ENCODE measurements at places on chromosomes 5 and 9. TPM values are rescaled to one million over a fixed set of nuclear protein-coding genes. Genes with fewer than 3 reads are reported as not detected.
A peak's percentile ranks its signal among the peaks of the same experiment; 100 is the strongest.

The PHF24 gene
- not detected for total RNA-seq

The ADAMTS2 gene
- not detected for total RNA-seq

- no peak for DNase-seq
These were observed 92.4 kb downstream of the PRDM6 start for GRCh38 chr5:123181394-123181801.

The TLX3 gene
- not detected for total RNA-seq

GRCh38 chr5:40204144-40204543 is 475.6 kb upstream of the PTGER4 start:
- DNase-seq: no peak

GRCh38 chr5:7877851-7878250 is 8.9 kb downstream of the MTRR start:
- DNase-seq: no peak

GRCh38 chr9:133986774-133987445 is 5.2 kb downstream of the VAV2 start:
- peak; percentile 20 for DNase-seq

GRCh38 chr5:124858612-124859011 is 112.2 kb upstream of the ZNF608 start:
- DNase-seq: no peak

The HSD17B4 gene
- total RNA-seq: 59.1 TPM

The BTNL9 gene
- total RNA-seq: not detected

DNA sequence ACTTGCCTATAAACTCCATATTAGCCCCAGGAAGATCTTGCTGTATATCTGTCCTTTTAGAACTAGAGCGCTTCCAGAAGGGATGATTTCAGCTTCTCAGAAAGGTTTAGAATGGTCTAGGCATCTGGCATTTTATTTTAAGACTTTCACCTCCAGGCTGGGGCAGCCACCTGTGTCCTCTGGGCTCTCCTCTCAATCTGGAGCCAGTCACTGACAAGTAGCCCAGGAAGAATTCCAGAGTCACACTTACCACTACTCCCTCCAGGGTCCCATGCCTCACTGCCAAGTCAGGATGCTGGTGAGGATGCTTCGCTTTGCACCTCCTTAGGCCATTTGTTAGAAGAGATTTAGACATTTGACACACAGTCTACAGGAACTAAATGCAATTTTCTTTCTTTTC is 20.8 kb downstream of the B4GALT1 start:
- DNase-seq: no peak

The ORM2 gene
- total RNA-seq: not detected

DNA sequence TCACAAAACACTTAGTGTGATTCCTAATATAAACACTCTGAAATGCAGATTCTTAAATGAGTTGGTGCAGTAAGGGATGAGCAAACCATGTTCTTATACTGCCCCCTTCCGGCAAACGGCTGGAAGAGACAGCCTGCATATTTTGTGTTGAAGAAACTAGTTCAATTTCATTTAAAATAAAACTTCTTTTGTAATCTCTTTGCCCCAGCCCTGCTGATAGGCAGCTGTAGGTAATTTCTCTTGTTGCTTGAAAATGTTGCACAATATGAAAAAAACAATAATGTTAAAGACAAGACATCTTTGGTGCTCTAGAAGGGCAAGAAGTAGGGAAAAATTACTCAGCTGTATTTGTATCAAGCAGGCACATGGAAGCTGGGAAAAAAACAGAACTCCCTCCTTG is 89.7 kb upstream of the CCNG1 start:
- peak; percentile 16 for DNase-seq

GRCh38 chr9:18825656-18826170 is 207.3 kb downstream of the SAXO1 start:
- DNase-seq: no peak

GRCh38 chr5:160023007-160023907 is 14.3 kb downstream of the TTC1 start:
- DNase-seq: no peak

GRCh38 chr5:139453683-139454567 is 8.6 kb downstream of the ECSCR start:
- DNase-seq: no peak

- DNase-seq: no peak
These were observed 479.5 kb upstream of the PAPPA start for GRCh38 chr9:115674091-115674490.

DNA sequence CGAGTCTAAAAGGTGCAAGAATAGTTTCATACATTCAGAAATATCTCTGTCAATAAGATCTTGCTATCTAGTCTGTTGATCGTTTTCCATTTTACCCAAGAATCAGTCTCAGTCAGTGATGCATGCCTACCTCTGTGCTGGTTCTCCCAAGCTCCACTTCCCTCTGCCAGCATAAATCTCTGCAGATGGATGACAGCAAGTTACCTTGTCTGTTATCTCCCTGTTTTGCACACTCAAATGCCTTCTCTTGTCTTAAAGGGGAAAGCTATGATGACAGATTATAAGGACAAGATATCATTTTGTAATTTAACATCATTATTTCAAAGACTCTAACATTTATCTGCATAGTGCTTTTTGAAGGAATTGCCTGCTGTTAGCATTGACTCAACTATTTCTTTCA is 802.1 kb upstream of the SEMA6A start:
- no peak for DNase-seq

The C7 gene
- total RNA-seq: not detected

DNA sequence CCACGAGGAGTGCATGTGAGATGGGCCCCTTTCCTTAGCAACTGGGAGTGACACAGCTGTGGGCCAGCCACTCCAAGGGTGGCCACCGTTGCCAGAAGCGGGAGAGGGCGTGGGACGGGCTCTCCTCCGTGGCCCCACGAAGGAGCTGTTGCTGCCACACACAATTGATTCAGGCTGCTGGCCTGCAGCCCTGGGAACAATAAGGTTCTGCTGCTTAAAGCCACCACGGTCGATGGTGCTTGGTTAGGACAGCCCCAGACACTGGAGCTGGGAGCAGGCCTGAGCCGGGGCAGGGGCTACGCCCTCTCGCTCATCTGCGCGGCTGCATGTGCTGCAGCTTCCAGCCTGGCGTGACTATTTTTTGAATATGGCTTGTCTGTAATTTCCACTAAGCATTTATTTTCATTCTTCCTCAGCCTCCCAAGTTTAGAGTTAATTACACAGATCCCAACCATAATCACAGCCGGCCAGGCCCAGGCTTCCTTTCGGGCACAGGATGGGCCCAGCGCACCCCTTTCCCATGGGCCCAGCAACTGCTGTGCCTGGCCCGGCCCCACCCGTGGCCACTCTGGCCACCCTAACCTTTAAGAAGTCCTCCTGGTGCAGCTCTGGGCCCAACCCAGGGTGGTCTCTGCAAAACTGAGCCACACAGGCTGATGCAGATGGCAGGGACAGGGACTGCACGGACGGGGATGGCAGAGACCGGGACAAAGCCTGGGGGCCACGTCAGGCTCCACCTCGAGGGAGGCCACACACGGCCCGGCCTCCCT is 49.7 kb downstream of the VAV2 start:
- DNase-seq: peak; percentile 29

DNA sequence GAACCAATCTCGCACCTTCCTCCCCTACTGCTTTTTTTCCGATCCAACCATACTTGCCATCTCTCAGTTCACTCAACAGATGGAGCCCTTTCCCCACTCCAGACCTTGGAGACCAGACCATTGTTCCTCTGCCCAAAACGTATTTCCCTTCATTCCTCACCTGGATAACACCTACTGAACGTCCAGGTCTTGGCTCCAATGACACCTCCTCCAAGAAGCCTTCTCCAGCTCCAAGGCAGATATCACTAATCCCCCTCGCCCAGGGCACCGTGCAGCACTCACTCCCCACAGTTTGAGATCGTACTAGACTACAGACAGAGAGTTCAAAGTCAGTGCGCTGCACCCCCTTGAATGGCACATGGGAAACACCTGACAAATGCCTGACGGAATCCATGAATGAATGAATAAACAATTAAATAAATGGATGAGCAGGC is 47.1 kb upstream of the AKNA start:
- DNase-seq: no peak

The FOXD4 gene
- total RNA-seq: 0.20 TPM

GRCh38 chr5:163609910-163610309 is 104.5 kb downstream of the MAT2B start:
- DNase-seq: no peak

The RFK gene
- 12.7 TPM for total RNA-seq

The TTC39B gene
- total RNA-seq: 12.1 TPM

DNA sequence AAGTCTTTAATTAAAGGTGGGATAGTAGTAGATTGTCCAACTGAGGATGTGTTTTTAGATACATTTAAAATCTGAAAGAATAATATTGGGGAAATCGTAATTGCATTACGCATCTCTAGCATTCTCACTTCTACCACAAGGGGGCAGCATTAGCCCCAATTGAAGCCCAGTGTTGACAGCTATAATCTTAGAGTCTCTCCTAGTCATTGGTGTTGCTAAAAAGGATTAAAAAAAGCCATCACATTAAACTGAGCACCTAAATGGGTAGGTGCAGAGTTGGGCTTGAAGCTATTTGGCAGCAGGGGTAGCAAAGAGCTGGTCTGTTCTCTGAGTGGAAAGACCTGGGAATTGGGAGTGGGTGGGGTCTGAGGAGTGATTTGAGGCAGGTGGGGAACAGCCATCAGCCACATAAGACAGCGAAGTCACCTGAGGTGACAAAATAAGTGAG is 177.2 kb downstream of the OSTF1 start:
- peak; percentile 9 for DNase-seq

DNA sequence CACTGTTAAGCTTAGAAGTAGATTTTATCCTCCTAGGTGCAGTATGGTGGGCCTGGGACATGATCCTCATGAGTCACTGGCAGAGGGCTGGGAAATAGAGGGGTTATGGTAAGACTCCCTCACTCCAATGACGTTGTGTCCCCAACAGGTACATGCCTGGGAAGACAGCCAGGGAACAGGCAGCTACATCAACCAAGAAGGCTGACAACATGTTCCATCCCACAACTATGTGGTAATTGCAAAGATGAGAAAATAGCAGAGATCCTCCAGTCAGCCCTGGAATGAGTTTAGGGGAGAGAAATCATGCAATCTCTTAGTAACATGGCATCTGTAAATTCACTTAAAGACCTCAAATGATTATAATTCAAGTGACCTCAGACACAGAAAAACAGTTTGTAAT is 114.4 kb upstream of the LIFR start:
- DNase-seq: no peak

DNA sequence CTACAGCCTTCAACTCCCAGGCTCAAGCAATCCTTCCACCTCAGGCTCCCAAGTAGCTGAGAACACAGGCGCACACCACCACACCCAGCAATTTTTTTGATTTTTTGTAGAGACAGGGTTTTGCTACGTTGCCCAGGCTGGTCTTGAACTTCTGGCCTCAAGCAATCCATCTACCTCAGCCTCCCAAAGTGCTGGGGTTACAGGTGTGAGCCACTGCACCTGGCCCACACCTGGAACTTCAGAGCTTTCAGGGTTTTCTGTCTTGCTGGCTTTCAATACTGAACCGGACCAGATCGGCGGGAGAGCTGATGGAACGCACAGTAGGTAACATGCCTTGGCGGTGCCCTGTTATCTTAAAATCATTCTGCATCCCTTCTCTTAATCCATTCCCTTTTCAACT is 30.8 kb downstream of the IPPK start:
- no peak for DNase-seq

The CNTFR gene
- not detected for total RNA-seq

DNA sequence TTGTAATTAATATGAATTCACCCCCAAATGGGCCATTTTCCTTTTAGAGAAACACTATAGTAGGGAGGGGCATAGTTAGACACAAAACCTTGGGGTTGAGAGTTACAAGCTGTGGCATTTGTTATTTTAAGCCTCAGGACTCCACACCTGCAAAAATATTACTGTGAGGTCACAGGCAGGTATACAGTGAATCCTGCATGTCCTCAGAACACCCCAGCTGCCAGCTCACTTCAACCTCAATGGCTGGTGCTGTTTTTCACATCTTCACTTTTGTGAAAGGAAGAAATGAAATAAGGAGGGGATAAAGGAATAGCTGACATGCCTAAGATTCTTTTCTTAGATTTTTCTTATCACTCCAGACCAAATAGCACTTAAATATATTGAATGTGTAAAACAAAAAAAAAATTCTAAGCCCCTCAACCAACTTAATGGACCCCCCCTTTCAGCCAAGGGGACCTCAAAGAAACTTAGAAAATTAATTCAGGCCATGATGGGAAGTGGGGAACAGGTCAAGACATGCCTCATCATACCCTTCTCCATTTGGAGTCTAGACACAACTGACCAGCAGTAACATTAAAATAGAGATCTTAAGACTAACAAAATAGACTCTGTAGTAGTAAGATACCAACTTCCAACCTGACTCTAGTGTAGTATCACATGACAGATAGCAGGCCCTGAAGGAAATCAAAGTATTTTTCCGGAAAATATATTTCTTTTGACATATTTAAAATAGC is 9.2 kb downstream of the C9orf85 start:
- DNase-seq: no peak

The PPP3R2 gene
- total RNA-seq: not detected

DNA sequence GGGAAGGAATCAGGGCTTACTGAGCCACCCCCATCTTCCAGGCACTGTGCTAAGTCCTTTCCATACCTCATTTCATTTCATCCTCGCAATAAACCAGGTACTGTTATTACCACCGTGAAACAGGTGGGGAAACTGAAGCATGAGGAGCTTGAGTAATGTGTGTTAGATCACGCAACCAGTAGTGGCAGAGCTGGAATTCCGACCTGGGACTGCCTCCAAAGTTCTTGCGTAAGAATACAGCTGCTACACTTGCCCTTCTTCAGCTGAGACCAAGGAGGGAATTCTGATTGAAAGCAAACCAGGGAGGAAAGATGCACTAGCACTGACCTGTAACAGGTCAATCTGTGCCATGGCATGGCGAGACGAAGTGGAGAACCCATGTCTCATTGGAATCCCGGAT is 113.4 kb upstream of the MSX2 start:
- no peak for DNase-seq

The CYLC2 gene
- total RNA-seq: not detected

GRCh38 chr9:73200694-73201452 is 49.2 kb downstream of the ANXA1 start:
- peak; percentile 8 for DNase-seq

- DNase-seq: no peak
These were observed 91.0 kb upstream of the GNAQ start for GRCh38 chr9:78122631-78123030.

DNA sequence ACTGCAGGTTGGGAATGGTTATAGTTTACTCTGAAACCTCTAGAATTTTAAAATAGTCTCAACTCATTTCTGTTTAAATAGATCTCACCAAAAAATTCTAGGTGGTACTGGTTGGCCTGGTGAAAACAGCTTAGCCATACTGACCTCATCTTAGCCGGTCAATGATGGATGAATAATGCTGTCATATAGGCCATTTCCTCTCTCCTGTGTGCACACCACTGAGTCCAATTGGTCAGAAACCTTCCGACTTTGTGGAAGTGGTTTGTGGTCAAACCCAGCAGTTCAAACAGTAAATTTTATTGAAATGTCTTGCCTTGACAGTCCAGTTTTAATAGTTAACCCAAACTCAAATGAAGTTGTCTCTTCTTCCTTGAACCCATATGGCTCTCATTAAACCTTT is 98.6 kb downstream of the GIN1 start:
- DNase-seq: no peak

The C5orf63 gene
- total RNA-seq: 11.9 TPM

- no peak for DNase-seq
These were observed 1050.0 kb upstream of the CDH10 start for GRCh38 chr5:25694801-25695200.

The PJA2 gene
- 37.5 TPM for total RNA-seq

GRCh38 chr9:81530310-81530810 is 159.0 kb downstream of the TLE1 start:
- DNase-seq: no peak

The EFNA5 gene
- not detected for total RNA-seq

The HAUS6 gene
- 36.3 TPM for total RNA-seq

Data from CD8-positive, alpha-beta memory T cell (primary cell).